ENCODE measurements at places on chromosomes 5 and 9.
A peak's percentile ranks its signal among the peaks of the same experiment; 100 is the strongest.

GRCh38 chr9:18980189-18980588 is 52.8 kb downstream of the SAXO1 start:
- DNase-seq, result no peak

GRCh38 chr5:109038209-109038840 is 290.6 kb downstream of the FER start:
- DNase-seq, result no peak

DNA sequence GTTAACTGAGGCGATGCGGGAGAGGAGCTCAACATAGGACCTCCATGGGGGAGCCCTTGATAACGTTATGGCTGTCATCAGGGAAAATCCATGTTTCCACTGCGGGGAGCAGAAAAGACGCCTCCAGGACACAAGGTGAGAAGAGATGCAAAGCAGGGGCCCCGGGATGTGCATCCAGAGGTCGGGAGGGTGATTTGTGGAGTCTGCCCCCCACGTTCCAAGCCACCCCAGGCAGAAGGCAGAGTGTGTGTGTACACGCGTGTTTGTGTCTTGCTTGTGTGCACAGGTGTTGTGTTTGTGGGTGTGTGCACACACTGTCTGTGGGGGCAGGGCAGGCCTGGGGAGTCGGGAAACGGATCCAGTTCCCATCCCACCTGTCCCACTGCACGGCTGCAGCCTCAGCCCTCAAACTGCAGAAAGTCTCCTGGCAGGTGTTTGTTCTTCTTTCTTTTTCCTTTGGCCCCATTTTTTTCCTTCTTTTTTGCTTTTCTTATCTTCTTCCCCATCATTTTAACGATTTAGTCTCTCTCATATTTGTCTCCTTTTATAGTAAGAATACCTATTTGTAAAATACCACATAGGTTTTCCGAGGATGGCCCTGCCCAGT is 17.4 kb upstream of the PLEKHG4B start:
- DNase-seq, result no peak

- DNase-seq, result no peak
These were observed 49.4 kb downstream of the POU5F2 start for GRCh38 chr5:93691997-93692396.

- DNase-seq, result no peak
These were observed 105.1 kb downstream of the MAST4 start for GRCh38 chr5:66701244-66701643.

- DNase-seq, result no peak
These were observed 176.0 kb downstream of the ATP10B start for GRCh38 chr5:160675988-160676387.

DNA sequence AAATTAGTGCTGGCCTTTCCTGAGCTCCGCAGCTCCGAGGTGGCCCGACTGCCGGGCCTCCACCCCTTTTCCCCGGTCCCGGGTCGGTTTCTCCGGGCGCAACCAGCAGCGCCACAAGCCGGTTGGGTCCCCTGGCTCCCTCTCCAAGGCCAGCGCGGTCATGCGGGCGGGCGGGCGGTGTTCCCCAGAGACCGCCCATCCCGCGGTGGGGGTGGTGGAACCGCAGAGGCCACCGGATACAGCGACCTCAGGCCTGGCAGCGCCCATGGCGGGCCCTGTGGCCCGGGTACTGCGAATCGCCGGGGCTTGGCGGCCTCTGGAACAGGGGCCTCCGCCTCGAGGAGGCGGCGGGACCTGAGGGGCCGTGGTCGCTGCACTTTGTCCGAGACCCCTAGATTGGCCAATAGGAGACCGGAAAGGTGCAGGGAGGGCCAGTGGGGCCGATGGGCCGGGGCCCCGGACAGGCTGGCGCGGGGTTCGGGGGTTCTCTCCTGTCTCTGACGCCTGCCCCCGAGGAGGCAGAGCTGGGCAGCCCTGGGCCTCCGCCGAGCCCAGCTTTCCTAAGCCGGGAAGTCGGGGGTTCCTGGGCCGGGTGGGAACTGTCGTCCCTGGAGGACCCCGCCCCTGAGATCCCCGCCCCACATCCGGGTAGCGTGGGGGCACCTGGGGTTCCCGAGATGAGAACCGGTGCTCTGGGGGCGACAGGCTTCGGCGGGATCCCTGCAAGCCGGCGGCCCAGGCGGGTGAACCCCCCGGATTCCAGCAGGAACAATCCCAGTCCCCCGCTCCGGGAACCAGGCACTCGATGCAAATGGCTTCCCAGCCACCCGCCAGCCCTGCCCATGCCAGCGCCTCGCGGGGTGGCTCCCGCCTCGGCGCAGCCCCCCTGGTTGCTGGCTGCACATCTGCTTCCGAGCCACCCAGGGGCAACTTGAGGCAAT is 293.9 kb downstream of the ZSWIM6 start:
- peak; percentile 61 for DNase-seq

- no peak for DNase-seq
These were observed 19.3 kb downstream of the CORO2A start for GRCh38 chr9:98173181-98173580.

DNA sequence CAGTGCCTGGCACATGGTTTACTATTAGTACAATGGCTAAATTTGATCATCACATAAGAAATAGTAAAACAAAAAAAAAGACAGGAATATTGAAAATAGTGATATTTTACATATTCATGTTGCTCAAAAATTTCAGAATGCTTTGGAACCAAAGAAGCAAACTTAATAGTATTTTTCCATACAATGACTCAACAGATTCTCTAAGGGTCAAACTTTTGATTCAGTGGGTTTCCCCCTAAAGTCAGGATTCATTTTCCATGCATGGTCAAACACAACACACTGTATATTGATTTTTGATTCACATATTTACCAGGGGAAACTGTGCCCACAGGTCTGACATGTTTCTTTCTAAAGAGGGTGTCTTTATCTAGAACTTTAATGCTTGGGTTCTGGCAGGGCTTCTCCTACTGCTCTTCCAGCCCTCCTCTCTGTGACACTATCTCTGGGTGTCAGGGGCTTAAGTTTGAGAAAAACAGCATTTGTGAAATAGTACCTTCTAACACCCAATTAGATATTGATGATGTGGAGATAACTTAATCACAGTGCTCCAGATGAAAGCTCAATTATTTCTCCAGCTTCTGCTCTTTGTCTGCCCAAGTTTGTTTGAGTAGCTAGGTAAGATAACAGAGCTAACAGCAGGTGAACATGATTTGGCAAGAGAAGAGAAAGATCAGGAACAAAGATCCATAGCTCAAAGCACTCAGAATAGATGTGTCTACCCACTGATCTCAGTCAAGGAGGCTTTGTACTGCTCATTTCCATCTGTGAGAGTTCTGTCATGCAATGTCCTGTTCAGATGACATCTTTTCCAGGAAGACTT is 35.5 kb upstream of the ELL2 start:
- DNase-seq, result no peak

DNA sequence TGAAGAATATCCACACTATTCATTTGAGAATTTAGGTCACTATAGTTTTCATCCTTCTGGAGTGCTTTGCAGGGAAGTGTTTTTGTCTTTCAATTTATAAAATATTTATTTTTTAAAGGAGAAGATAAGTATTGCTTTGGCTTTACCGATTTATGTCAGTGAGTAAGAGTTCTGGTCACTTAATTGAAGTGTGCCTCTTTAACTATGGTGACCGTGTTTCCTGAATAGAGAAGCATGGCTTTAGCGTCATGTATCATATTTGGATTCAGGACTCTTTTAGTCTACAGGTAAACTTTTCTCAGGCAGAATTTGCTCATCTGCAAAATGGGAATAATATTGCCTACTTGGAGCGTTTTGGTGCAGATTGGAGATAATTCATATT is 902 bp downstream of the BDP1 start:
- no peak for DNase-seq

DNA sequence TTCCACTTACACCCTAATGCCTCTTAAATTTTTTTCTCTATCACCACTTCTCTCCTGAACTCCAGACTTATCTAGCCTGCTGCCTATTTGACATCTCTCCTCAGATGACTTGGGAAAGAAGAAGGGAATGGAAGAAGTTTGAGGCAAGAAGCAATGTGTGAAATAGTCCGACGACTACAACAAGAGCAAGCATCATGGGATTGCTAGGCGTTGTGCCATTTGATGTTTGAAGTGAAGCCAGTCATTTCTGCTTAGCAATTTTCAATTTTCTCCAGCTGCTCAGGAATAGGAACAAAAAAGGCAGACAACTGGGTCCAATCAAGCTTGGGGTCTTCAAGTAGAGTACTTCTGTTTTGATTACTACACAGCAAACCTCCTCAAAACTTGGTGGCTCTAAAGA is 106.4 kb downstream of the HSD17B3 start:
- no peak for DNase-seq

GRCh38 chr5:20286512-20286911 is 298.5 kb upstream of the CDH18 start:
- DNase-seq, result no peak

- DNase-seq, result no peak
These were observed 401.6 kb upstream of the PRR16 start for GRCh38 chr5:120062515-120062917.

DNA sequence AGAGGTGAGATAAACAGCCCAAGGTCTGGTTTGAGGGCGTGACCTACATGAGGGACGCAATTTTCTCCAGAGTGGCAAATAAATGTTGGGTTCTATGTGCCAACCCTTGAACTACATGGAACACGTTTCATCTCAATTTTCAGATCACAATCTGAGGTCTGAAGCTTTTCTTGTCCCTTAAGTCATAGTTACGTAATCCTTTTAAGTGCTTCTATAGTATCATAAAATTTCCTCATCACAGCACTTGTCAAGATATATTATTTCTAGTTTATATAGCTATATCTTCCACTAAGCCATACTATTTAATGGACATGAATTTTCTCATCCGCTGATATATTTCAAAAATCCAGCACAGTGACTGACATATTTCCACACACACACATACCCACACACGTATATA is 53.1 kb upstream of the GRIN3A start:
- DNase-seq, result no peak

GRCh38 chr5:173778152-173778782 is 109.9 kb upstream of the CPEB4 start:
- no peak for DNase-seq

- no peak for DNase-seq
These were observed 13.4 kb upstream of the SLC9A3 start for GRCh38 chr5:537621-538071.

GRCh38 chr5:126016256-126016655 is 407.0 kb upstream of the GRAMD2B start:
- no peak for DNase-seq

DNA sequence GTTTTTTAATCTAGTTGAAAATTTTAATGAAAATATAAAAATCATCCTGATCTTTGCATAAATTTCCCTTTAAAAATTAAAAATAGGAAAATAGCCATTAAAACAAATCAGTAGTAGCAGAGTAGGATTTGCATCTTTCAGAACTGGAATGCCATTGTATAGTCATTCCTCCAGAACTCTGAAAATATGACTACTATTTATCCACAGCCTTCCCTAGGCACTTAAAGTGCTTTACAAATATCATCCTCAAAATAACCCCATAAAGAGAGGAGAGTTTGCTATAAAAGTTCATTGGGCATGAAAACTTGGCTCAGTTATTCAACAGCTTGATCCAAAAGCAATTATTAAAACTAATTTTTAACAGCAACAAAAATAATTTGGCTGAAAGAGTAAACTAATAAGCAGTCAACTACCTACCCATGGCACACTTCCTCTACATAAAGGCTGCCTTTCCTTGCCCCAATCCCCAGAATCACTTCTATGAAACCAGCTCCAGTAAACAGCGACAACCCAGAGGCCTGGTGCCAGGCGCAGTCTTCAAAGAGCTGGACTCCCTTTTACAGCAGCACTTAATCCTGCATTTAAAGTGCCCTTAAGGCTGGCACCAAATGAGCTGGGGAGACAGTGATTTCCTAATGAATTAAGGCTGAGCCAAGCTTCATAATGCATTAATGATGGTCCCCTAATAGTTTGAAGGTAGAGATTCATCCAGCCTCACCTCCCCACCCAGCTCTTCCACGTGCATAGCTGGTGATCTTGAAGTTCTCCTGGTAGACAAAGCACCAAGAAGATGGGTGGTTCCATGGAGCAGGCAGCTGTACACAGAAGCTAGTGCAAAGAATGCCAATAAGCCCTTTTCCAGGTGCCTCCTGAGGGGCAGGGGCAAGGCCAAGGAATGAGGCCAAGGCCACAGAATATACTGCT is 36.1 kb downstream of the LHFPL2 start:
- DNase-seq, result no peak

GRCh38 chr5:87770016-87770570 is 357.4 kb upstream of the CCNH start:
- no peak for DNase-seq

DNA sequence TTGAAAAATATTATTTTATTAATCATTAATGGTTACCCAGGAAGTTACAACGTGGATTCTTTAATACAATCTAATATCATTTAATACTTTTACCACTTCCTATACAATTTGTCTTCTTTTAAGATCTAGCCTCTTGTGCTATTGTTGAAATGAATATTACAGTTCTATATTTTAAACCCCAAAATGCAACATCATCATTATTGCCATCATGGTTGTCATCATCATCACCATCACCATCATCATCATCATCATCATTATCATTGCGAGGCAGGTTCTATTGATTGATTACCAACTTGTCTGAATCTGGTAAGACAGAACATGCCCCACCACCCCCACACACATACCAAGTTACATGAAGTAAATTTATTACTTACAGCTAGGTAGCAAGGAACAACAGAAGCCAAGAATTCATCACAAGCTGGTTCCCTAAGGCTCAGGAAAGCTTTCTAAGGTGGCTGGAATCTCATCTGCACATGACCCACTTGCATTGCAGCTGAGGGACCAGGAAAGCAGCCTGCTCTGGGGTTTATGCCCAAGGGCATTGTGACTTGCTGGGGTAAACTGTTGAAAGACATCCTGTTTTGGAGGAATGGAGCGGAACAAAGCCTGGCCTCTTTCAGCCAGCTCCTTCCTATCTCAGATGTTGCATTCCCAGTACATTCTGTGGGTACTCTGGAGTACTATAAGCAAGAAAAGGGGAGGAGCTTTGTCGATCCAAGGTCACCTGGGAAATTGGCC is 418.1 kb downstream of the PRR16 start:
- no peak for DNase-seq

DNA sequence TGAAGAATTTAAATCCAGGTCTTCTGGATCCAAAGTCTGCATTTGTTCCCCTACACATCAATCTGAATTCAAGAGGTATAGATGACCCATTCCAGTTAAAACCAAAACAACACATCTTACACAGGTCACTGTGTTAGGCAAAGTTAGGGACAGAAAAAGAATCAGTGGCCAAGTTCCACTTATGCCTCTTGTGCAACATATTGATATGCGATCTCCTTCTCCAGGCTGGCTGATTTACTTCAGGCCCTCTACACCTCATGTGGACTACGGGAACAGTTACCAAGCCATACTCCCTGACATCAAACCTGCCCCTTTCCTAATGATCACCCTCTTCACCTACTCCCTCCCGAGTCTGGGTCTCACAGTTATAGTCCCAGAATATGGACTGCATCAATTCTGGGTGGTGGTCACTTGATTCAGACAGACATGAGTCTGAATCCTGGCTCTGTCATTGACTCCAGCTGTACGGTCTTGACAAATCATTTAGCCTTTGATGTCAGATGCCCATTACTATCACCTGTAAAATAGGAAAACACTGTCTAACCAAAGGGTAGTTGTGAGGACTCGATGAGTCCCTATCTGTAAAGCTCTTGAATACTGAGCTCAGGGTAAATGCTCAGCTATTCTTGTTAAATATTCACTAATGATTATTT is 26.0 kb downstream of the GOLGA1 start:
- no peak for DNase-seq
